ENCODE measurements at places on chromosomes 1 and 21.

- DNase-seq = no peak
Observed at GRCh38 chr1:203500279-203500678, 6.3 kb downstream of the OPTC start.

DNA sequence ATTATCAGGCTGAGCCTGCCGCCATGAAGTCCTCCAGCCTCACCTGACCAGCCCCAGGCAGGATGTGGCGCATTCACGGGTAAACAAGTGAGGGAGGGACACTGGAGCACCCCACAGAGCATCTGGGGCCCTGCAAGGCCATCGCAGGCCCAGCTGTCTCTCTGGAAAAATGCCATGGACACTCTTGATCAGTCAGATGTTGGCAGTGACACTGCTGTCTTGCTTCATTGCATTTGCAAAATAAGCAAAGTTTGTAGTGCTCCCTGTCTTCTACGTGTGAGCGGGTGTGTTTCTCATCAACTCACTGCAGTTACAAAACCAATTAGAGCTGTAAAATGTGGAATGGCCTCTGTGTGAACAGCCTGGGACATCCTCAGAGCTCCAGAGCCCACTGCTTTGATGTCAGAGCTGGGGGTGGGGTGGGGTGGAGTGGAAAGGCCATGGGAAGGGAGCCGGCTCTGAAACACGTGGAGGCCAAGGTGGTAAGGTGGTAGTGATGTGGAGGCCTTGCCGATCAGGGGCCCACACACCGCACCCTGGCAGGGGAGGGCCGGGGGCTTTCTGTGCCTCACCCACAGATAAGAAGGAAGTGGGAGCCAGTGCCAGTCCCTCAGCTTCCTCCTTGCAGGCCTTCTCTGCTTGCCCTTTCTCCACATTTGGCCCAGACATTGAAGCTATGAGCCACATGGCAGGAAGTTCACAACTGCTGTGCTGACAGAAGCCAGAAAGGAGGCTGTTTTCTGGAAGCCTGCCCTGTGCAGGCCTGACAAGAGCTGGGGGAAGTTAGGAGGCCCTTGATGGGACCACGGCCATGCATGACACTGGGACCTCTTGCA is 254.9 kb downstream of the RHOU start:
- DNase-seq = no peak

DNA sequence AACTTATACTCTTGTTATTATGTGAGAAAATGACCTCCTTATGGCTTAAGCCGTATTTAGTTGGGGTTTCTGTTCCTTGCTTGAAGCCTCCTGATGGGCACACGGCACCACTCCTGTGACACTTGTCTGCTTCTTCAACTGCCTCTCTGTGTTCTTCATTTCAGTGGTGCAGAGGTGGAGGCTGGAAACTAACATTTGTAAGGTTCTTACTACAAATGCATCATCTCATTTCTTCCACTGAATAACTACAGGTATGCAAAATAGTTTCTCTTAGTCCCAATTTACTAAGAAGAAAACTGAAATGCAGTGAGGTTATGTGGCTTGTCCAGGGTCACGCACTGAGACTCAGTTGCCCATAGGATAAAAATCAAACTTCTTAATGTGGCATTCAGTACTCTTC is 23.6 kb upstream of the ZNF362 start:
- no peak for DNase-seq

DNA sequence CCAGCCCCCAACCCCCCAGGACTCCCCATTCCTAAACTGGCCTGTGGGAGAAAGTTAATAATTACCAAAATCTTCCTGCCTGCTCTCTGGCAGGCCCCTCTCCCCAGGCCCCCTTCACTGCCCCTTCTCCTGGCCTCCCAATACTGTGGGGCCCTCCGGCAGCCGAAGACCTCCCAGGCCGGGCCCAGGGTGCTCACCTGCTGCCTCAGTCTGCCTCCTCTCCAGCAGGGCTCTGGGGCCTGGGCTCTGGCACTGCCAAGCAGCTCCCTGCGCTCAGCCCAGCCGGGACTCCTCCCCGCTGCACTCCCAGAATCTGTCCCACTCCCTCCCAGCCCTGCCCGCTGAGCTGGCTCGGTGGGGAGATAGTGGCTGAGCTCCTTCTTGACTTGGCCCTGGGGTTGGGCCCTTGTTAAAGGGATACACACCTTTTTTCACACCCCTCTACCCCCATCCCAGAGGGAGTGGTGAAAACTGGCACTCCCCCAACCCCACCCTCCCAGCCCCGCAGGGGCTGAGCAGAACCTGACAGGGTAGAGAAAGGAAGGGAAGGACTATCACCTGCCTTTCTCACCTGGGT is at the start of gene S100A16:
TSS of gene S100A16 (minus strand) at position 383 of the 577 bp plus-strand sequence. CDS start 4,986 bp downstream, outside the sequence.
- DNase-seq = no peak

- no peak for DNase-seq
Observed at GRCh38 chr1:109881906-109882287, 28.8 kb upstream of the CSF1 start.

DNA sequence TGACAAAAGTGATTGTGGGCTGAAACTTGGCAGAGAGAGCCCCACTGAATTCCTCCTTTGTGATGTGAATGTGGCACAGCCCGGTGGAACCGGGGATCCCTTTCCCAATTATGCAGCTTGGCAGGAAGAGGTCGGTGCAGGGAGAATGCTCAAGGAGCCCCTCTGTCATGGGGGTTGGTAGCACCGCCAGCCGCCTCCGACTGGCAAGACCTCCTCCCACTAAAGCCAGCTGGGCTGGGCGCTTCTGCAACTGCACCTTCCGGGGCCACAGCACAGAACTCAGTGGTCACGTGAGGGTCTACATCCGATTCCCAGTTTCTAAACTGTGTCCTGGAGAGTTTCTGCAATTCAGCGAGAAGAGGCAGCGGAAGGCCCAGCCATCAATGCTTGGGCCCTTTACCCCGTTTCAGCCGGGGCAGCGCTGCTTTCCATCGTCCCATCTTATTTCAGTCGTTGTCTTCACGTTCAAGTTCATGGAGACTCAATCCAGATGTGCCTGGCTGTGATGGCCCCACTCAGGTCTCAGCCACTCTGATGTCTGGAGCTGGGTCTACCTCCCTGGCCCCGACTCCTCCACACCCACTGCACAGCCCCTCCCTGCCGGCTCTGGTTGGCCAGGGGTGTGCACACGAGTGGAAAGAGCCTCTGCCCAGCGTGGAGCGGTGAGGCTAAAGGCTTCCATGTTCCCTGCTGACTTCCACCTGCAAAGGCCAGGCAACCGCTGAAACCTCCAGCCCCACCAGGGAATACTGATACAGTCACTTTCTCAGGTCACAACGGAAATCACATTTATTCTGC is 39.8 kb upstream of the FHAD1 start:
- no peak for DNase-seq

- DNase-seq = no peak
Observed at GRCh38 chr1:176469450-176470010, 6.6 kb downstream of the PAPPA2 start.

DNA sequence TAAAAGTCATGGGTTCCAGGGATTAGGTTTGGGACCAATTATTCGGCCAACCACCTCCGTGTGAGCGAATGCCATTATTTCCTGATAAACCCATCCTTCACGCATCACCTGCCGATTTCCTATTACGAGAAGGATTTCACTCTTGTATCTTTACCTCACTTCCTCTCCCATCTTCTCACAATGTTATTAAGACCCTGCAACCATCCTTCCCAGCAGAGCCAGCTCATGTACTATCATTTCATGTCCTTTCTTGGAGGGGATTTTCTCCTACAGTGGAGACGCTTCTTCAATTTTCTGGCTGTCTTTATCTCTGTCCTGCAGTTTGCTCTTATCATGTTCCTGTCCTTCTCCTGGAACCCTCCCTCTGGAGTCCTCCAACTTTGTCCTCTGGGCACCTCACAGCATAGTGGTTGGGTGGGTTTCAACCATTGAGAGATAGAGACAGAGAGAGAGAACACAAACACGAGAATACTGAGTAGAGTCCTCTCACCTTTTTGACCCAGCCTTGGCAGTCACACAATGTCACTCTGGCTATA is 192.2 kb downstream of the DYRK1A start:
- DNase-seq = no peak

GRCh38 chr1:25461849-25462248 is 31.2 kb downstream of the MACO1 start:
- DNase-seq = no peak

DNA sequence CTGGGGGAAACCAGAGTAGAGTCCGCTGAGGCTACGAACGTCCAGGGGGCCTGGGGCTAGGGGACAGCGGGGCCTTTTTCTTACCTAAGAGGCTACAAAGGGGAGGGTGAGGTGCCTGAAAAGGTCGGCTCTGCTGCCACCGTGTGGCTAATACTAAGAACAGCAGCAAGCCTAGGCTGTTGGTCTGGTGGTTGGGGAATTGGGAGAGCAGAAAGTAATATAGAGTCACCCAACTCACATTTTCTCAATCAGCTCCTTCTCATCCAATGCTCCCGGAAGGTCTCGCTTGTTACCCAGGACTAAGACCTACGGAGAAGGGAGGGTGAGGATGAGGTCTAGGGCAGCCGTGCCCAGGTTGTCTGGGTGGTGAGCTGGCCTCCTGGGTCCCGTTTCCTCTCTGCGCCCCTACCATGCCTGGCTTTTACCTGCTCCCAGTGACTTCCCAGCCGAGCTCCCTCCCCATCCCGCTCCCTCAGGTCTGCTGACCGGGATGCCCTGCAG is 9.3 kb downstream of the ARL8A start:
- DNase-seq = no peak

DNA sequence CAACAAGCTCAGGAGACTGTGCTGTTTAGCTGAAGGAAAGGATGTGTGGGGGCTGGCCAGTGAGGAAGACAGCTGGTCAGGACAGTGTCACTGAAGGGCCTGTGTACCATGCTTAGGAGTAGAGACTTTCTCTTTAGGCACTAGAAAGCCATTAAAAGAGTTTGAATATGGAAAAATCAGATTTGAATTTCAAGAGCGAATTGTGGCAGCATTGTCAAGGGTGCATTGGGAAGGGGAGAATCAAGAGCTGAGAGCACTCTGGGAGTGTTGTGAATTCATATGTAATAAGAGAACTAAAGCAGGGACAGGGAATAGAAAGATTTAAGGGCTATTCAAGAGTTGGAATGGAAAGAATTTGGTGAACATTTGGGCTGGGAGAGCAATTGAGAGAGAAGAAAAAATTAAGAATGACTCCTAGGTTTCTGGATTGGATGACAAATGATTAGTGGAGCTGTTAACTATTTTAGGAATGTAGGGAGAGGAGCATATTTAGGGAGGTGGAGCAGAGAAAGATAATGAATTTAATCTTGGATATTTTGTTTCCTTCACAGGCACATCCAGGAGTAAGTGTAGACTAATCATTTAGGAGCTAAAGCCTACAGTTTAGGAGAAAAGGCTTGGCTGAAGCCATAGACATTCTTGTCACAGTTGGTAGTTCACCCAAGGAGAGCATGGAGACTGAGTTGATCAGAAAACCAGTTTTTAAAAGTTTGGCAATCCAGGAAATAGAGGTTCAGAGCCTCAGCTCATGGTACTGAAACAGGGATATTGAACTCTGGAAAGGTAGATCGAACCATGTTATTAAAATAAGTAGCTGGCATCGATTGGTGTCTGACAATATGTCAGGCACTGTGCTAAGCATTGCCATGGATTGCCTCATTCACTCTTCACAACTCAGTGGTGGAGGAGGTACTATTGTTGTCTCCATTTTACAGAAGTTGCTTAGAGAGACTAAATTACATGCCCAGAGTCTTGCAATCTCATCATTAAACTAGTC is 23.1 kb upstream of the TOR3A start:
- no peak for DNase-seq

DNA sequence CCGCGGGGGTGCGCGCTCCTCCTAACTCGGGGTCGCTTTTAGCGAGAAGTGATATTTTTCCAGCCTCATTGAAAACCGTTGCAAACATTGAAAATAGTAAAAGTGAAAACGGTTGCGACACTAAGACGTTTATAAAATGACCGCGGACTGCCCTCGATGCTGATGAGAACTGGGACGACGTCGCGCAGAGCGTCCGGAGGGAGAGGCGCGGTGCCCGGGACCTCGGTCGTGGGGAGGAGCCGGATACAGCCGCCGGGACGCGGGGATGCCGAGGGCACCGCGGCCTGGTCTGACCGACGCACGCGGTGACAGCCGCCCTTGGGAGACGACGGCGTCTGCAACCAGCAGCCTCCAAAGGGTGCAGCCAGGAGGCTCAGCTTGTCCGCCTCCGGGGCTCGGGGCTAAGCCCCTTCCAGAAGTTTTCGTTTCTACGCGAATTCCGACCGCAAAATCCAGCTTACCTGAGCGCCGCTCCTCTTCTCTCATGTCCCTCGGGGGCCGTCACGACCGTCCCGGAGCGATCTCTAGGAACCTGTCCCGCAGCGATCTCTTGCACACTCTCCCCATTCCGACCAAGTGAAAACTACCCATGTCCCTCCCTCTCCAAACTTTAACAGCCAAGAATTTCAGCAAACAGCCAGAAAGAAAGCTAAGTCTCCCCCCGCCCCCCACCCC is 144.4 kb upstream of the ETS2 start:
- no peak for DNase-seq

GRCh38 chr1:226939438-226940028 is 561 bp upstream of the COQ8A start:
- no peak for DNase-seq

- no peak for DNase-seq
Observed at GRCh38 chr21:46082713-46082962, 15.3 kb upstream of the COL6A2 start.

DNA sequence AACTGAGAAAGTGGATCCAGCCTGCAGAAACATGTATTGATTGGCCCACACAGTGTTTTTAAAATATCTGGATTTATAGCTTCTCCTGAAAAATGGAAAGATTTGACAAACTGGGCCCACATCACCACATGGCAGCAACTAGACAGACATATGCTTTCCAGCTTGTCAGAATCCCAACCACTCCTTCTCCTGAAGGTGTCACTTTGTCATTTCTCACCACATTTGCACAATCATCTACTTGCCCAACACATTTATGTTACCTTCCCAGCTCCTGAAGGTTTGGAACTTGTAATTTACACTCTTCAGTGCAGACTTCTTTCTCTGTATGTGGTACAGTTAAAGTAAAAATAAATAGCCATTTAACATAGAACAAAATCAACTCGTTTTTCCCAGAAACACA is 126.1 kb upstream of the KIAA1614 start:
- no peak for DNase-seq
